Naive thymus-derived CD8-positive, alpha-beta T cell (primary cell): ENCODE measurements at places on chromosomes 1 and 21. TPM values are rescaled to one million over a fixed set of nuclear protein-coding genes. Genes with fewer than 3 reads are reported as not detected.
A peak's percentile ranks its signal among the peaks of the same experiment; 100 is the strongest.

DNA sequence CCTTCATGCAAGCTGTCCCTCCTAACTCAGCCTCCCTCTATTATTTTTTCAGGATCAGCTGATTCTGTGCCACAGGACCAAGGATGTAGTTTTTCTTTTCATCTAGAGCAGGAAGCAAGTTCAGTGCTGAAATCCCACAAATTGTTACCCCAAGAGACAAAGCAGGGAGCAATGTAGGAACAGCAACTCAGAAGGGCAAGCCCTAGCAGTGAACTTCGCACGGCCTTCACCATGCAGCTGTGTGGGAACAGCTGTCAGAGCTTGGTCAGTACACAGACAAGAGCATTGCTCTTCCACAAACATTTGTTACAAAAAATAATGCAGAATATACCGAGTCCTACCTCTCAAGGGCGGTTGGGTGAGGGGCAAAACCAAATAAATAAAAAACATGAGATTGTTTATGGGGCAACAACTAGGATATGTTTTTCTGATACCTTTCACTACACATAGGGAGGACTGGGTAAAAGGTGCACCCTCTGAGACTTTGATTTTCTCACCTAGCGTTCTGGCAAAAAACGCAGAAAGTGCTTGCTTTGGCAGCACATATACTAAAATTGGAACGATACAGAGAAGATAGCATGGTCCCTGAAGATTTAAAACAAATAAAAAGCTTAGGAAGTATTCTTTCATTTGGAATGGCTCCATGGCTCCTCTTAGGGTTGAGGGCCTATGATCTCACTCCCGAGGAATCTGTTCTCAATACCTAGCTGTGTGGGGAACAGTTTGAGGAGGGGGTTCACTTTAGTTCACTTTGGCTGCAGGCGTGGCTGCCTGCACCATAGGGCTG lies 37.1 kb upstream of the ANGPTL7 start:
- no peaks in the 10 kb centered on the region for H3K27me3 ChIP-seq
- H3K27ac ChIP-seq: no peak overlapping the region
- no peak for DNase-seq

- H3K4me1 ChIP-seq: peaks cover 22% of the 10 kb centered on the region
- peaks cover 10% of the 10 kb centered on the region for H3K36me3 ChIP-seq
- H3K4me3 ChIP-seq: no peak overlapping the region
- no peaks in the 10 kb centered on the region for H3K27me3 ChIP-seq
- H3K27ac ChIP-seq: no peak overlapping the region
Measured at GRCh38 chr1:85708829-85709227, 595 bp upstream of the ZNHIT6 start.

- no peak overlapping the region for H3K27ac ChIP-seq
- peak overlapping the region; percentile 29 for H3K4me3 ChIP-seq
- DNase-seq: no peak
- H3K27me3 ChIP-seq: peaks cover 33% of the 10 kb centered on the region
- no peaks in the 10 kb centered on the region for H3K36me3 ChIP-seq
- peaks cover 21% of the 10 kb centered on the region for H3K4me1 ChIP-seq
Measured at GRCh38 chr1:229410370-229410691, 23.6 kb downstream of the ACTA1 start.

DNA sequence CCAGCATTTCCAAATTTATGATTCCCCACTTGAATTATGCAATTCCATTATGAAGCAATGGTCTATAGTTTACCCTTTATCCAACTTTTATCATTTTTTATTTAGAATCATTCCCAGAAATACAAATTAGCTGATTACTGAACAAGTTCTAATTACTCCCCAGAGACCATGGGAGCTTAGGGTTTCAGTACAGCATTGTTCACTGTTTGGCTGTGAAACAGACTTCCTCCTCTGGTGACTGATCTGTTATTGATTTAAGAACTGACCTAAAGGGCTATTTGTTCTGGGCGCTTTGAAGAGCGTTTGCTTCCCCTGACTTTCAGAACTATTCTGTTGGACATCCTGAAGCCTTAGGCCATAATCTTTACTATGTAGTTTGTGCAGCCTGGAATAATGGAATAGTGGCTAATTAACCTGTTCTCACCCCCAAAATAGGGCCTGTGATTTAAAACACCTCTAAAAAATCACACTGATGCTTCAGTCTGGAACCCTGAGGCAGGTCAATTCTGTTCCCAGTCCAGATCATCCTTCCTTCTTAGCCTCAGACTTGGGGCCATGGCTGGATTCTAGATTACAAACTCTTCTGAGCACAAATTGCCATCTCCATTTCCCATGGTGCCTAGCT lies 58.7 kb downstream of the ALG14 start:
- DNase-seq: no peak
- H3K27ac ChIP-seq: no peak overlapping the region

DNA sequence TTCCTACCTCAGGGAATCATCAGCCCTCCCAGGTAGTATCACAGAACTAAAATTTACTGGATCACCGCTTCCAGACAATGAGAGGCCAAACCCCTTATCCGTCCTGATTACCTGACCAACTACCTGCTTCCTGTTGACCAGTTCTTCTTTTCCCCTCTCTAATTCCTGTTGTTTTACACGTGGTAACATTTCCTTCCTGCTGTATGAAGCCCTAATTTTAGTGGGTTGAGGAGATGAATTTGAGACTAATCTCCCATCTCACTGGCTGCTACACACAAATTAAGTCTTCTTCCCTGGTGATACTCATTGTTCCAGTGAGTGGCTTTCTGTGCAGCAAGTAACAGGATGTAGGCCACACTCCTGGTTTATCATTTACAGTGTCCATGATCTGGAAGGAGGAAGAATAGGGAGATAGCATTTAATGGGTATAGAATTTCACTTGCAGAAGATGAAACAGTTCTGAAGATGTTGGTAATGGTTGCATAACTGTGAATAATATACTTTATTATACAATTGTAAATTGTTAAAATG lies 2112.9 kb downstream of the NCAM2 start:
- no peak for DNase-seq
- no peak overlapping the region for H3K4me3 ChIP-seq
- no peak overlapping the region for H3K27ac ChIP-seq
- H3K36me3 ChIP-seq: no peaks in the 10 kb centered on the region

GRCh38 chr1:159849626-159850366 lies 12.7 kb downstream of the VSIG8 start:
- H3K27me3 ChIP-seq: no peaks in the 10 kb centered on the region
- H3K4me3 ChIP-seq: no peak overlapping the region
- no peaks in the 10 kb centered on the region for H3K36me3 ChIP-seq
- peaks cover 20% of the 10 kb centered on the region for H3K4me1 ChIP-seq
- peak overlapping the region; percentile 7 for H3K27ac ChIP-seq

DNA sequence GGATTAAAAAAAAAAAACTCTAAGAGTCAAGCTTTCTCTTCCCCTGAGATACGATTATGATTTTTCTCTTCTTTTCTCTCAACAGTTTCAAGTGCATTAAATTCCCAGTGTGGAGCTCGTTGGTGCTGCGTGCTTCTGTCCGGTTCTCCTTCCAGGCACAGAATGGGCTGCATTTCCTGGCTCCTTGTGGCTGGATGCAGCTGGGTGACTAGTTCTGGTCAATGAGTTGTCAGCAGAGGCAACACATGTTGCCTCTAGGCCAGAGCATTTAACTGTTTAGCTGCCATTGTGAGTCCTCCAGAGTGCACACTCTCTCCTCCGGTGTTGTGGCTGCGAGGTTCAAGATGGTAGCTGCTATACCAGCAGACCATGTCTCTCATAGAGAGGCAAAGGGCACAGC lies 312.9 kb downstream of the RRAGC start:
- H3K36me3 ChIP-seq: peaks cover 6% of the 10 kb centered on the region
- no peak overlapping the region for H3K4me3 ChIP-seq
- no peak for DNase-seq
- no peak overlapping the region for H3K27ac ChIP-seq

DNA sequence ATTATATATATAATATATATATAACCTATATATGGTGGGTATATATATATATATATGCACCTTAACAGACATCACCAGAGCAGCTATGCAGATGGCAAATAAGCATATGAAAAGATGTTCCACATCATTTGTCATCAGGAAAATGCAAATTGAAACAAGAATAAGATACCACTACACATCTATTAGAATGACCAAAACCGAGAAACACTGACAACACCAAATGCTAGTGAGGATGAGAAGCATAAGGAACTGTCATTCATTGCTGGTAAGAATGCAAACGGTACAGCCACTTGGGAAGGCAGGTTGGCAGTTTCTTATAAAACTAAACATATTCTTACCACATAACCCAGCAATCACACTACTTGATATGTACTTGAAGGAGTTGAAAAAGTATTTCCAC lies 219.8 kb upstream of the PRMT6 start:
- H3K27ac ChIP-seq: no peak overlapping the region
- H3K4me3 ChIP-seq: no peak overlapping the region
- H3K4me1 ChIP-seq: no peaks in the 10 kb centered on the region
- no peaks in the 10 kb centered on the region for H3K36me3 ChIP-seq

- H3K4me3 ChIP-seq: no peak overlapping the region
- H3K4me1 ChIP-seq: peaks cover 10% of the 10 kb centered on the region
- H3K27me3 ChIP-seq: peaks cover 18% of the 10 kb centered on the region
- DNase-seq: peak; percentile 45
- no peak overlapping the region for H3K27ac ChIP-seq
Measured at GRCh38 chr1:6127587-6128163, 52.4 kb downstream of the CHD5 start.

DNA sequence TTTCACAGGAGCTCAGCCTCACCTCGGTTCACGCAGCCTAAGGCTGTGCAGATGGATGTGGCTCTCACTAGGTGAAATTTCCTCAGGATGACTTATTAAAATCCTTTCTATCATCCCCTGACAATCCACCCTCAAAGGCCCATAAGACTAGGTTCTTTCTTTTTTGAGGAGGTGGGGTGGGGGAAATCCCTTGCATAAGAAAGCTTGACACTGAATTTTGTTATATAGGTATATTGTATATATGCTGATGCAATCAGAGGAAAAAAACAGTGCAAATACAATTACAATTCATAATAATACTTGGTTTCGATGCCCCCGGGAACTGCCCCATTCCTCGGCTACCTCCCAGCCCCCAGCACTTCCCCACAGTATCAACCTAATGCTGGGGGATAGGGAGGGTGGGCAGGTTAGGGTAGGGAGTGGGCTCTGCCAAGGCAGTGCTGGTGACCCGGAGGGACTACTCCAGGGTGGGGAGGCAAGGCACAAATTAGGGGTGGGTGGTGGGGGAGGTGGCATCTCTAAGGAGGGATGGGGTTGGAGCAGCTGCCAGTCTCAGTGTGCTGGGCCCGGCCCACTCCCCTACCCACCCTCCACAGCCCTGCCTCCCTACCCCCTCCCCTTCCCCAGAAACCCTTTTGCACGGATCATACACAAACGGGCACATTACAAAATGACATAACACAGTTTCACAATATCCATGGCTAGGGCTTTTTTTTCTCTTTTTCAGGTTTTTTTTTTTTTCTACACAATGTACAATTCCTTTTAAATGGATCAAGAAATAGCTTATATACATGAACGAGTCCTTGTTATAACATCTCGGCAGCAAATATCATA lies 30.9 kb downstream of the SLC27A3 start:
- H3K4me1 ChIP-seq: peaks cover 56% of the 10 kb centered on the region
- H3K27me3 ChIP-seq: no peaks in the 10 kb centered on the region
- H3K36me3 ChIP-seq: peaks cover 49% of the 10 kb centered on the region

- no peaks in the 10 kb centered on the region for H3K27me3 ChIP-seq
- H3K4me3 ChIP-seq: no peak overlapping the region
- no peaks in the 10 kb centered on the region for H3K4me1 ChIP-seq
- H3K27ac ChIP-seq: no peak overlapping the region
- DNase-seq: no peak
Measured at GRCh38 chr1:72827278-72827677, 544.9 kb upstream of the NEGR1 start.

GRCh38 chr1:160007577-160008200 lies 24.1 kb downstream of the PIGM start:
- no peaks in the 10 kb centered on the region for H3K4me1 ChIP-seq
- H3K36me3 ChIP-seq: no peaks in the 10 kb centered on the region
- H3K27me3 ChIP-seq: peaks cover 5% of the 10 kb centered on the region
- no peak overlapping the region for H3K4me3 ChIP-seq
- H3K27ac ChIP-seq: no peak overlapping the region

DNA sequence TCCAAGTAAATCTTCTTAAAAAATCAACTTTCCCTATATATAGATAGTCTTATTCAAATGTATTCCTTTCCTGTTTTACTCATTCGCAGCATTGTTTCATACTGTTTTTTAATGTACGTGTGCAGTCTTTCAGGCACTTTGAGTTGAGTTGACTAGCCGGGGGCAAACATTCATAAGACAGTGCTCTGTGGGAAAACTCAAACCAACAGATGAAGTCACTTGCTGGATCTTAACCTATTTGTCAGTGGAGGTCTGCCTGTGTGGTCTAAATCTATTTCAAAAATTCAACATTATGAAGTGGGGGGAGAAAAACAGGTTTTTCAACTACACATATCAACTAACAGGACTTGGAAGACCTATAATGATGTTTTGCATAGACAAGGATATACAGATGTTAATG lies 6.2 kb downstream of the HSD11B1 start:
- no peak overlapping the region for H3K4me3 ChIP-seq
- no peak for DNase-seq
- H3K4me1 ChIP-seq: no peaks in the 10 kb centered on the region
- H3K27ac ChIP-seq: no peak overlapping the region

Gene CCDC17
- polyA plus RNA-seq: 0.43 TPM

Gene GBP5
- 24.6 TPM for polyA plus RNA-seq

Gene SLC25A34
- 0.30 TPM for polyA plus RNA-seq

Gene ZFYVE9
- 4.3 TPM for polyA plus RNA-seq

Gene S100A2
- polyA plus RNA-seq: not detected

Gene CHAF1B
- 1.1 TPM for polyA plus RNA-seq

Gene TACSTD2
- not detected for polyA plus RNA-seq

Gene DNAJC28
- 0.94 TPM for polyA plus RNA-seq
